ENCODE measurements at places on chromosomes 7 and 10. TPM values are rescaled to one million over a fixed set of nuclear protein-coding genes. Genes with fewer than 3 reads are reported as not detected.

Gene LIPN
- total RNA-seq = not detected

Gene CPA2
- not detected for total RNA-seq

Gene CYP3A4
- not detected for total RNA-seq

Gene MEIG1
- total RNA-seq = 0.43 TPM

Gene ZNF503
- 11.1 TPM for total RNA-seq

Gene MINDY4
- 3.8 TPM for total RNA-seq

Gene LRMDA
- total RNA-seq = 2.2 TPM

All from astrocyte (in vitro differentiated cells and primary cell).